ENCODE measurements at places on chromosomes 6 and 20.

DNA sequence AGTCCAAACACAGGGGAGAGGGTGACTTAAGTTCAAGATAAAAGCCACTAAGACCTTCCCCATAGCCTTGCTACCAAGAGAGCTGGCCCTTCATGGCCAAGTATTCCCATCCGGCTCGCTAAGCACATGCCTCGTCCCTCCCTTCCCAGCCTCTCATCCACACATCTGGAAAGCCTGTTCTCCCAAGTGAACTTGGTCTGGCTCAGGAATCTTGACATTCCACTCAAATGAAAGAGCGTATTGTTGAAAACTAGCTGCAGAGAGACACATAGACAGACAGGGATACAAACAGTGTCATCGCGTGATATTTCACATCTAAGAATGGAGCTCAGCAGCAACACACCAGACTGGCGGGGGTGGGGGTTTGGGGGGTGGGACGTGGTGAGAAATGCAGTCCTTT, 182.8 kb upstream of the FOXQ1 start:
- DNase-seq = no peak

- DNase-seq = no peak
Observed at GRCh38 chr6:44636561-44637248, 249.2 kb downstream of the CDC5L start.

DNA sequence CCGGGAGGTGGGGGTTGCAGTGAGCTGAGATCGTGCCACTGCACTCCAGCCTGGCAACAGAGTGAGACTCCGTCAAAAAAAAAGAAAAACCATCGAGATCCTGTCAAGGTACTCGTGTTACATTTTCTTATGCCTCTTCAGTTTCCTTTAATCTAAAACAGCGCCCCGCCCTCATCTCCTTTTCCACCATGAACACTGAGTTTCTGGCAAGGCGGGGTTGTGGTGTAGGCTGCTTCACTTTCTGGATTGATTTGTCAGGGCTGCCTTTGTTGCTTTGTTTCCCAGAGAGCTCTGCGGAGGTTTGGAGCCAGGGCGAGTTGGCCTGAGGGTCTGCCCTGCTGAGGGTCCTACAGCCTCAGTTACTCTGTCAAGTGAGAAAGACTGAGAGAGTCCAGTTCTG, 8.9 kb downstream of the ITPR3 start:
- DNase-seq = no peak

DNA sequence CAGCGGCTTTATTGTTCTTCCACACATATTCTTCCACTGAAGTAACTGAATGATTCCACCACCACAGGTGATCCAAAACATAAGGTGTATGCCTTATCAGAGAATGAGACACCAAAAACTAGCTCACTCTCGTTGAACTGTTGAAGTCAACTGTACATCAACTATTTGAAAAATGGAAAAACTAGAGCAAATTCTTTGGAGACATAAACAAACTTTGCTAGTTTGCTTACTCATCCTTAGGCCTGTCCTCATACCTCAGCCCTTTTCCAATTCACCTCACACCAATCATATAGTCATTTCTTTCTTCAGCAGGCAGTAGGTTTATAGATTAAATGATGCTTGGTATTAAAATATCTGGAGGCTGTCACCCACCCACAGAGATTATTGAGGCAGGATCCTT, 77.1 kb upstream of the RNF217 start:
- DNase-seq = no peak

GRCh38 chr6:99091985-99092384, 144.2 kb upstream of the FBXL4 start:
- no peak for DNase-seq

GRCh38 chr20:50003253-50003656, 20.5 kb downstream of the SNAI1 start:
- DNase-seq = peak; percentile 96

GRCh38 chr6:157727629-157728182, 95.3 kb upstream of the SNX9 start:
- no peak for DNase-seq

GRCh38 chr6:166905505-166906134, 50.7 kb downstream of the RNASET2 start:
- no peak for DNase-seq
